ENCODE measurements at places on chromosomes 7 and 10.

DNA sequence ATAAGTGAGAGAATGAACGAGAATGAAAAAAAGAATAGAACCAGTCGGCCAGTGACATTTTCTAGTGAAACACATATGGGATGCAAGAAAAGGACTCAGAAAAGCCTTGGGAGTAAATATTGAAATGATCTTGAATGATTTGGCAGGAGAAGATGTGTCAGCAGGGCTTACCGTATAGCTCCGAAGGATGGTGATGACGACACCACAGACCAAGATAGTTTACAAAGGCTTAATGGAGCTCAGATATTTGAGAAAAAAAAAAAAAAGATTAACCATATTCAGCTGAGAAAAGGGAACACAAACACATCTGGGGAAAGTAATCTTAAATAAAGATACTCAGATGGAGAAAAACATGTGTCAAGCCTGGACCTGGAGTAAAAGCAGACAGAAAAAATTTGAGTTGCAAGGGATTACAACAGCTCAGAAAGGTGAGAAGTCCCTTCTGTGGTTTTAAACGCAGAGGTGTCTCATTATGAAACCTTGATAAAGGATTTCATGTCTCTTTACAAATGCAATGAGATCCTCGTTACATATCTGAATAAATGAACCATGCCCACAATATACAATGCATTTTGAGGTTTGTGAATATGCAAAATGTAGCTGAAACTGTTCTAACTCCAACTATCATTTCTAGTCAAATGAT lies 36.0 kb downstream of the DNAJB9 start:
- no peak for DNase-seq

DNA sequence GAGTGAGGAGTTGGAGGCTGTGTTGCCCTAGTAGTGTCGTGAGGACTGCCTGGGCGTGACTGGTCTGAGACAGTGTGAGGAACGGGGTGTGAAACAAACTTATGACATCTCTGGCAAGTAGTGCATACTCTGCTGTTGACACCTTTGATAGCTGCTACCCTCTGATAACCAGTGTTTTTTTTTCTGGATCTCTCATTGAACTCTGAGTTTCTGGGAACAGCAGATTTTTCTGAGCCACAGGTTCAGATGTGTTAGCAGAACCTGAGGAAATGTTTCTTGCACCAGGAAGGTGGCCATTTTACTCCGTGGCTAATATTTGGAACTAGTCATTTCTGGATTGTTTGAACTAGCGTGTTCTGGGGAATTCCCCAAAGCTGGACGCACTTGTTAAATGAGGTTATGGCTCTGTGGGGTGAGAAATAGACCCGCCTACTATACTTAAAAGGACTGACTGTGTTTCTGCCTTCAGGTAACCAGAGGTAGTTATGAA lies 52.9 kb downstream of the AUTS2 start:
- DNase-seq: no peak

GRCh38 chr10:44975431-44976331 lies 2.9 kb downstream of the DEPP1 start:
- DNase-seq: no peak

DNA sequence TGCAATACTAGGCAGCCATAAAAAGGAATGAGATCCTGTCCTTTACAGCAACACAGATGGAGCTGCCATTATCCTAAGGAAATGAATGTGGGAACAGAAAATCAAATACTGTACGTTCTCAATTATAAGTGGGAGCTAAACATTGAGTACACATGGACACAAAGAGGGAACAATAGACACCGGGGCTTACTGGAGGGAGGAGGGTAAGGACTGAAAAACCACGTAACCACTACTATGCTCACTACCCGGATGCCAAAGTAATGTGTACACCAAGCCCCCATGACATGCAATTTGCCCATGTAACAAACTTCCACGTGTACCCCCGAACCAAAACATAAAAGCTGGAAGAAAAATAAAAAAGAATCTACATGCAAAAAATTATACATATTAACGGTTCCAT lies 587.0 kb downstream of the PARD3 start:
- DNase-seq: no peak

GRCh38 chr10:77436257-77436975 lies 201.2 kb downstream of the KCNMA1 start:
- DNase-seq: no peak

- no peak for DNase-seq
Measured at GRCh38 chr7:13414181-13414580, 575.3 kb downstream of the ETV1 start.

DNA sequence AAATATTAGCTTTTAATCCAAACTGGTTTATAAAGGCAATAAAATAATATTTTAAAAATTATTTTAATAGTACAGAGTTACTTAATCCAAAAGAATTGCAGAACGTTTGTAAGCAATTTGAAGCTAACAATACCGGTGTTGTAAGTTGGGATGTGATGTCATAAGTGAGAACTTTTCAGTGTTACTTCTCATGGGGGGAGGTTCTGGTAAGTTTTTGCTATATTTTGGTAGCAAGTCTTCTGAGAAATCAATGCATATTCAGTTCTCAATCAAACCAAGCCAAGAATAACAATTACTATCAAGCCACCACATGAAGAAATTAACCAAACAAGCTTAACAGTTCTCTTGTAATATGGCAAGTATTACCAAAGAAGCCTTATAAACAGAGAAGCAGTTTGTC lies 147.1 kb upstream of the ASAH2 start:
- no peak for DNase-seq

Data from nephron progenitor cell (in vitro differentiated cells).